ENCODE measurements at places on chromosomes 6 and 20.

DNA sequence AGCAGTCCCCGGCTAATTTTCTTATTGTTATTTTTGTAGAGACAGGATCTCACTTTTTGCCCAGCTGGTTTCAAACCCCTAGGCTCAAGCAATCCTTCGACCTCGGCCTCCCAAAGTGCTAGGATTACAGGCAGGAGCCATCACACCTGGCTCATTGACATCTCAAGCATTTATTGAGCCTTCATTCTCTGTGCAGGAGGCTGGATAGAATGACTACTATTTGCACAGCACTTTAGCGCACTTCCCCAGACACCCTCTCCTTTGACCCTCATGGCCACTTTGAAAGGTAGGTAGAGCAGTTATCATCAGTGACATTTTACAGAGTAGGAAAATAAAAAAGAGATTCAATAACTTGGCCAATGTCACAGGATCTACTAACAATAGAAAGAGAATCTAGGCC lies 124.0 kb upstream of the STXBP5 start:
- DNase-seq = no peak

DNA sequence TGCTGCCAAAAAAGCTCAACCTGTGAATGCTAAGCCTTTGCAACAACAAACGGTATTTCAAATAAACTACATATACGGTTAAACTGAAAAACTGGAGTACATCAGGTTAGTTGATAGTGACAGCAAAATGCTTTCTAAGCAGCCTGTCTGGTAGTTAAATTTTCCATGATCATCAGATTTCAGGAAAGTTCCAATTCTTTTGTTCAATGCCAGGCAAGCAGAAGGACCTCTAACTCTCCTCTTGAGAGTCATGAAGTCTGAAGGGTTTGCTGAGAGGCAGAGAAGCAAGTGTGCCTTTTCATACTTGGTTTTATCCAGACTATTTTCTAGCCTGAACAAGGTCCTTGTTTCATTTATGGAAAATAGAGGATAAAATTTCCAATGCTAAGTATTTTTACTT lies 4.5 kb downstream of the FLRT3 start:
- no peak for DNase-seq

- no peak for DNase-seq
Measured at GRCh38 chr20:32435449-32436107, 77.4 kb downstream of the ASXL1 start.

- DNase-seq = no peak
Measured at GRCh38 chr6:80720824-80721223, 614.4 kb downstream of the BCKDHB start.

GRCh38 chr6:34157851-34158250 lies 12.0 kb upstream of the GRM4 start:
- no peak for DNase-seq

DNA sequence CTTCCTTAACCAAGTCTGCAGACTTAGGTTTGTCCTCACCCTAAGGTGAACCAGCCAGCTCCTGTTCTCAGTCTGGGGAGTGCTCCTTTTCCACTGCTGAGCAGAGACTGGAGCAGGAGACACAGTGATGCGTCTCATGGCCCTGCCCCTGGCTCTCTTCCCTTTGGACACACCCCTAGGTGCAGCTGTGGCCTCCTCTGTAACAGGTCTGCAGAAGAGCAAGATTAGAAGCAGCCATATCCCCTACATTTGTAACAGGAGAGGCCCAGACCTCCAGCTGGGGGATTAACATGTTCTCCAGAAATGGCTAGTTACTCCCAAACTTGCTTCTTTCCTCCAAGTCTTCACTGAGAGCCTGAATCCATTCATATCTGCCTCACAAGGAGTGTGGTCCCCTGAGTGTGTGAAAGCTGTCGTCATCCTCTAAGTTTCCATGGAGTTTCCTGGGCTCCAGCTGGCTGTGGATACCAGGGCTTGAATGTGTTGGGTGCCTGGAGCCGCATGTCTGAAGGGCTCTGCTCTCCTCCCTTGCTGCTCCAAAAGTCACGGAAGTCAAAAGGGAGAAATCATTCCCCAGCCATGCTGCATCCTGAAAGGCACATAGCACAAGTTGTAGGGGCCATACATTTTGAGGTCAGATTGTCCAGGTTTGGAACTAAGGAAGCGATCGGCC lies 57.7 kb downstream of the PPP1R14C start:
- no peak for DNase-seq

GRCh38 chr6:154247119-154247861 lies 109.3 kb downstream of the IPCEF1 start:
- no peak for DNase-seq

- no peak for DNase-seq
Measured at GRCh38 chr20:14775778-14776177, 438.4 kb upstream of the FLRT3 start.

- no peak for DNase-seq
Measured at GRCh38 chr6:139588076-139588639, 213.7 kb upstream of the CITED2 start.
